ENCODE measurements at places on chromosomes 2 and 18. TPM values are rescaled to one million over a fixed set of nuclear protein-coding genes. Genes with fewer than 3 reads are reported as not detected.

IL37 gene
- not detected for total RNA-seq

PAX8 gene
- 1.9 TPM for total RNA-seq

- no peak for DNase-seq
These were observed 6.7 kb downstream of the ARHGEF4 start for GRCh38 chr2:130843321-130843985.

INHBB gene
- 0.30 TPM for total RNA-seq
